Ovary (tissue), 10 donors: ENCODE measurements at places on chromosomes 12 and 14. TPM values are rescaled to one million over a fixed set of nuclear protein-coding genes. Genes with fewer than 3 reads are reported as not detected.

Gene CDK4
- 127 TPM for polyA plus RNA-seq

Gene FOXN4
- 0.05 TPM for polyA plus RNA-seq

Gene MBD6
- polyA plus RNA-seq, result 35.0 TPM

- H3K4me1 ChIP-seq, result no peaks in the 10 kb centered on the region
- H3K36me3 ChIP-seq, result no peaks in the 10 kb centered on the region
- H3K27me3 ChIP-seq, result no peaks in the 10 kb centered on the region
- DNase-seq, result no peak
Observed at GRCh38 chr14:69863083-69863482, 16.1 kb upstream of the SMOC1 start.

DNA sequence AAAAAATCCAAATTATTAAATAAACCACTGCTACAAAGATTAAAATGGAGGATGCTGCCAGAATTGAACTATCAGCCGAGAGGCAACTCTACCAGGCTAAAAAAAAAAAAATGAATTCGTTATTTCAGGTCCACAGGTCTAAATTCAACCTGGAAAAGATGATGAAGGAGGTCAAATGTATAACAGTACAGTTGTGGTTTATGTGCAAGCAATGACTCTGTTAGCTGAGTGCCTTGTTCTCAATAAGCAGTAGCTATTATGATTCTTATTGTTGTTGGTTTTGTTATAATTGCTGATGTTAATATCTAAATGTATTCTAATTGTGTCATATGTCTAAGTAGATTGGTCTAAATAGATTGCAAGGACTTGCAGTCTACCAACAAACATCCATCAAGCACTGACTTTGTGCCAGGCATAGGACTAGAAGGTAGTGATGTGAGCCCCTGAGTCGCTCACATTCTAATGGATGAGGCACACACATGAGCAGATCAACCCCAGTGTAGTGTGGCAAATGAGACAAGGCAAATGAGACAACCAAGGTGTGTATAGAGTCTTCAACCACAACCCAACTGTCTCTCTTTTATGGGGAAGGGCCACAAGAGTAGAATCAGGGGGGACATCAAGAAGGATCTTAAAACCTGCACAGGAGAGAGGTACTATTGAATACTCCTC, 77.0 kb upstream of the PLEKHG7 start:
- no peak for DNase-seq
- H3K4me3 ChIP-seq, result no peak overlapping the region
- H3K36me3 ChIP-seq, result no peaks in the 10 kb centered on the region
- H3K4me1 ChIP-seq, result no peaks in the 10 kb centered on the region
- no peak overlapping the region for H3K27ac ChIP-seq

GRCh38 chr12:92876496-92876895, 52.6 kb downstream of the EEA1 start:
- no peak overlapping the region for H3K27ac ChIP-seq
- H3K27me3 ChIP-seq, result no peaks in the 10 kb centered on the region
- no peaks in the 10 kb centered on the region for H3K4me1 ChIP-seq
- H3K4me3 ChIP-seq, result no peak overlapping the region
- DNase-seq, result no peak

DNA sequence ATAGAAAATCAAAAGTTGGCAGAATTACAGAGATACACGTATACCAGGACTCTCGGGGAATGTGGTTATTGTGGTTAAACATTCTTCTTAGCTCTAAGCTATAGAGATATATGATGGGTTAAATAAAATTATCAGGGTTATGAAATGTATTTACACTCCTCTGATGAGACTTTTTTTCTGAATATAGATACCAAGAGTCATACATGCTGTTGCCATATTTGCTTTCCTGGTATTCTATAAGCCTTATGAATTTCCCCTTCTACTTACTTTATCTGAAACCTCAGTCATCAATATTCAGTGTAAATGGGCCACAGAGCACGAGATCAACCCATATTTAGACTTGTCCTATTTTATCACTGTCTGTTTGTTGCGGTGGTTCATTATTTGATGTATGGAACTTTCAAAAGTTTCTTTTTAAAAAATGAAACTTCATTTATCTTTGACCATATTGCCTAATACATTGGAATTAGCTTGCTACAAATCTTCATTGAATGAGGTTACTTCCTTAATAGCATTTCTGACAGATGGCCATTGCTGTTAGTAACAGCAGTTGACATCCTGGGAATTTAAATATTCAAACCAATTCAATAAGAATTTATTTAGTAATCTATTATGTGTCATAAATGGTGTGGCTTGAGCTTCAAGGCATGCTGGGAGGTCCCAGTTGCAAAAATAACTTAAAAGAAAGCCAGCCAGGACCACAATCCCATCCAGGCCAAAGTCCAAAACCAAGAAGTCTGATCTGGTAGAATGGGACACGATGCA, 393.5 kb downstream of the PCNX1 start:
- no peaks in the 10 kb centered on the region for H3K4me1 ChIP-seq
- H3K36me3 ChIP-seq, result no peaks in the 10 kb centered on the region
- no peak overlapping the region for H3K27ac ChIP-seq
- DNase-seq, result no peak
- no peak overlapping the region for H3K4me3 ChIP-seq
- H3K27me3 ChIP-seq, result no peaks in the 10 kb centered on the region
